ENCODE measurements at places on chromosomes 16 and 17.

DNA sequence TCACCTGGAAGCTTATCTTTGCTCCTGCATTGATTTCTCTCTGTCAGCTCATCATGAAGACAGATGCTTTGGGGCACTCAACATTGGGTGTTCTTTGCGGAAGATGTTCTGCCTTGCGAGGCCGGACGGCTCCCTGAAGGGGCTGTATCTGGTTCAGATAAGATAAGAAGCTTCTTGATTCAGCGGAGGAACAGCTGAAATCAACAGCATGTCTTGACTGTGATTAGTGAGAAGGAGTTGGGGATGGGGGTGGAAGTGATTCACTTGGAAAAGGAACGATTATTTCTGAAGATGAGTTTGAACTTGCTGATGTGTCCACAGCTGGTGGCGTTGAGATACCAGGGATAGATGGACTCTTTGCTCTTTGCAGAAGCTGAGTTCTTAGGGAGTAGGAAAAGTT lies 126.9 kb upstream of the WSCD1 start:
- DNase-seq = no peak

DNA sequence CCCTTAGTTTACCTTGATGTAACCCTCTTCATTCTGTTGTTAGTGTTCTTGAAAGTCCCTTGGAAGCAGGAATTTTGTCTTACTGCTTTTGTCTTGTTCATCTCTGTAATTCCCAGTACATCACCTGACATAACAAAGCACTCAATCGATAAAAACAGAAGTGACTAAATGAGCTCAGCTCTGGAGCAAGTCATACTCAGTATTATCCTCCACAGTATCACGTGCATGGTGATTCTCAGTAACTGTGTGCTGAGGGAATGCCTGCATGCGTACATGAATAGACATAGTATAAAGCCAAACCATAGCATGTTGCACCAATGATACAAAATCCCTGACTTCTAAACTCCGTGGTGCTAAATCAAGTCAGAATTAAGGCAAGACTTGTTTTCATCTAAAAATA lies 7.2 kb downstream of the KRT38 start:
- no peak for DNase-seq

DNA sequence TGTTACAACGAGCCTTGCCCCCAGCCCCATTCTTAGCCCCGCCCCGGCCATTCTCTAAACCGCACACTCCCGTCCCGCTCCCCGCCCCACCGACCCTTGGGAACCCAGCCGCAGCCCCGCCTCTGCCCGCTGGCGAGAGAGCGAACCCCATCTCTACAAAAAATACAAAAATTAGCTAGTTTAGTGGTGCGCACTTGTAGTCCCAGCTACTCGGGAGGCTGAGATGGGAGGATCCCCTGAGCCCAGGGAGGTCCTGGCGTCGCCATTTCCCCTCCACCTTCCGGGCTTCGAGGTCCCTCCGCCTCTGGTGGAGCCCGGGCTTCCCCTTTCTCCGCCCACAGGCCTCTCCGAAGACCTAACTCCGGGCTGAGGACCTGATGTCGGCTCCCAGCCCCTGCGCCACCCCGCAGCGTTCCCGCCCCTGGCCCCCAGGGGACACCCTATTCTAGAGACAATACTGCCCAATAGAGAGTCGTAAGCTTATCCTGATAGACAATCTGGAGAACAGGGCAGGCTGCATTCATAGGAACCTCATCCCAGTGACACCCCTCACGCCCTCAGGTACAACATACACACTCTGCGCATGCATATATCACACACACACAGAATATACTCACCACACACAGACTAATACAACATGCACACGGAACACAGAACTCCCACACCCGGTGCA lies 480 bp upstream of the PROCA1 start:
- peak; percentile 80 for DNase-seq

- DNase-seq = no peak
Measured at GRCh38 chr16:81586977-81587625, 142.5 kb downstream of the CMIP start.

DNA sequence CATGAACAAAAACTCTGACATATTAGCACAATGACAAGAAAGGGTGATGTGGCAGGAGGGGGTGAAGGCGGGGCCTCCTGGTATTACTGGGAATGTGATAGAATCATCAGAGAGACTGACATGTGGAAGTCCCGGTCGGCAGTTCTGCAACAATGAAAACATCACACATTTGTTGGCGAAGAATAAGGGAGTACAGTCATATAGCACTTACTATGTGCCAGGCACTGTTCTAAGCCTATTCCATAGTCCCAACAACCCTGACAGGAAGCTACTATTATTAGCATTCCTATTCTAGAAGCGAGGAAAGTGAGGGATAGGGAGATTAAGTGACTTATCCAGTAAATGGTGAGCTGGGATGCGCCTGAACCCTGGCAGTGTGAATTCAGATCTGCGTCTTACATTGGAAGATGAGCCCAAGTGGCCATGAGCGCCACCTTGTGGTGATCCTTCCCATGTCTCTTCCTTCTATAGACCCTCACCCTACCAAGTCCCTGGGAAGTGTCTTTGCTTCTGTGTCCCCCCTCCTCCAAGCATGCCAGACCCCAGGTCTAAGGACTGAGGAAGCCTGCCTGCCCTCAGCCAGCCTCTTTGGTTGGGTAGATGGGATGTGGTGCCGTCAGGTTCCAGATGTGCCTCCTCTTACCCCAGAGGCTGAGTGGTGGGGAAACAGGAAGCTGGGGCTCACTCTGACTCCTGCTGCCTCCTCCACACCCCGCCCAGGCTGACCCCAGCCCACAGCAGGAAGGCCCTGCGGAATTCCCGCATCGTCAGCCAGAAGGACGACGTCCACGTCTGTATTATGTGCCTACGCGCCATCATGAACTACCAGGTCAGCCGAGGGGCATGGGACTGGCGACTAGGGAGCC lies 14.0 kb downstream of the FMNL1 start:
- DNase-seq = peak; percentile 90
